ENCODE measurements at places on chromosomes 2 and 18. TPM values are rescaled to one million over a fixed set of nuclear protein-coding genes. Genes with fewer than 3 reads are reported as not detected.

- DNase-seq, result no peak
Observed at GRCh38 chr2:207333599-207334300, 168.0 kb upstream of the KLF7 start.

GRCh38 chr2:85649201-85650190, 18.5 kb downstream of the SFTPB start:
- DNase-seq, result no peak

GRCh38 chr18:58405107-58405898, 223.6 kb downstream of the ALPK2 start:
- DNase-seq, result no peak

- peak; percentile 45 for DNase-seq
Observed at GRCh38 chr2:188937228-188938220, 36.6 kb upstream of the COL3A1 start.

DNA sequence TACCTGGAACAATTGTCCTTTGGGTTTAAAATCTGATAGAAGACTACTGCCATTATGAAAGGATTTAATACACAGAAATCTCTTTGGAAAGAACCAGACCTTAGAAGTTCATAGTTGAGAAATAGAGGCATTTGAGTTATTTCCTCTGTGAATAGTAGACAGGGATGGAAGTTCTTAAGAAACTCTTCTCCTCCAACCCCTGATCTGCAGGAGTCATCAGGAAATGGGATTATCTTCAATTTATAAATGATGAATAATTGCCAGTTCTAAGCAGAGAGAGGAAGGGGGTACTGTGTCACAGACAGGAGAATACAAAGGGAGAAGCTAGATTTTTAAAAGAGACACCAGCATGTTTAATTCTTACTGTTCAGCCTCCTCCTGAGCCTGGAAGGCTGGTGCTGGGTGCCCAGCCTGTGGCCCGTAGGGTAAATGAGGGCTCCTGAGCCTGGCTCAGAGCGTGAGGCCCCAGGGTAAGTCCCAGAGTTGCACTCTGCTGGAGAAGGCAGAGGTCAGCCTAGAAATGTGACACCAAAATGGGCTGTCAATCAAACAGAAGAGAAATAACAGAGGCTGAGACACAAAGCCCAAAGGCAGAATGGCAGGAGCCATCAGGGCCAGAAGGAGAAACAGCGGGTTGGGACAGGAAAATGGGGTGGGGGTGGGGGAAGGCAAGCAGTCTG, 58.2 kb upstream of the PKDCC start:
- no peak for DNase-seq

- no peak for DNase-seq
Observed at GRCh38 chr2:185876234-185876633, 137.6 kb downstream of the FSIP2 start.

GRCh38 chr2:96985181-96985945, 1.0 kb downstream of the FAM178B start:
- no peak for DNase-seq

DNA sequence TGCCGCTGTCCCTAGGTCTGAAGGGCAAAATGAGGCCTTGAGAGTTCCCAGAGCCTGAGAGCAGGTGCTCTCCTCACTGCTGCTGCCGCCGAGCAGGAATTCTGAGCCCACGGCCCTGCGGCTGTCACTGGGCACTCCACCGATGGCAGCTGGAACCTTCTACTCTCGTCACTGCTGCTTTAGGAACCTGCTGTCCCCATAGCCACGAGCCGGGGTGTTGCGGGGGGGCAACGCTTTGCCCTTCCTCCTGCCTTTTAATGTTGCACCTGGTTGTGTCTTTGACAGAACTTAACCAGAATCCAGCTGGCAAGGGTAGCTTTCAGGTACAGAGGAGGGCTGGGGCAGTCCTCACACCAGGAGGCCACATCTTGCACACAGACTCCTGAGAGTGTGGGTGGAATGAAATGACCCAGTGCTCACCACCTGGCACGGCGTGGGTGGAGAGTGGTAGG, 32.3 kb downstream of the NCK2 start:
- DNase-seq, result no peak

DNA sequence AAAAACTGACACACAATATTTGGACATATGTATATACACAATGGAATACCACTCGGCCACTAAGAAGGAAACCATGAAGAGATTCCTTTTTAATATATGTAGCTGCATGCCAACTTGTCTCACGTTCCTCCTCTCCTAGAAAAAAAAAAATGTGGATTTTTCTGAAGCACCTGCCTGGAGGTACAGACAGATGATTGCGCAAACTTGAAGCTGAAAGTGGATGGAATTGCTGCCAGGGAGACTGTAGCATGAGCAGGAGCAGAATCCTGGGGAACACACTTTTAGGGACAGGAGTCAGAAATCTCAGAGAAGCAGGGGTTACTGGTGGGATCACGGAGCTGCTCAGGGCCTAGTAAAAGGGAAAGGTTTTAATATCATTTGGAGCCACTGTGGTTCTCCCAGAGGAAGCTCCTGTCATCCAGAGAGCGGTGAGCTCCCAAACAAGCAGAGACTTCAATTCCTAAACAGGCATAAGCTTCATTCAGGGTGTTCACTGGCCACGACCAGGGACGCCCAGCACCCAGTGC, 640 bp upstream of the SPR start:
- DNase-seq, result no peak

GRCh38 chr2:207223051-207223450, 57.3 kb upstream of the KLF7 start:
- DNase-seq, result no peak

DNA sequence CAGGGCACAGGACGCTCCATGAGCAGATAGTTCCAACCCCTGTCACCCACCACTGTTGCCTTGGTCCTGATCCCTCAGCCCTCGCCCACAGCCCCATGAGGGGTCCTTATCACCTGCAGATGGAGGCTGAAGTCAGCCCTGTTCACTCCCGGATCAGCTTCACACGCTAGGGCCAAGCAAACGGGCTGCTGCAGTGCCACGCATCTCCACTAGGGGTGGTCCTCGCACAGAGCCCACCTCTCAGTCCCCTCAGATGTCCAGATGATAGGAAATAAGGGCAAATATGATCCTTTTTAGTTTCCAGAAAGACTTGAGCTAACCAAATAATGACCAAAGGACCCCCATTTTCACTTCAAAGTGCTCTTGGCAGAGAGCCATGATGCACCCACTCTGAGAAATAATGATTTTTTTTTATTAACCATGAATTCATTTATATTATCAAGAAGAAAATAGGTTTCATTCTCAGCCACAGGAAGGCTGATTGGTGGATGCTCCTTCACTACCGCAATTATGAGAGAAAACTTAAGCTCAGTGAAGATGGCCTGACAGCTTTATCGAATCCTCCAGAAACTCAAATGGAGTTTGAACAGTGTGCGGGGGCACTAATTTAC, 71.9 kb upstream of the KLHL29 start:
- DNase-seq, result no peak

CXCR1 gene
- total RNA-seq, result not detected

IL36G gene
- total RNA-seq, result not detected

RESP18 gene
- not detected for total RNA-seq

ZNF804A gene
- total RNA-seq, result not detected

CYBRD1 gene
- 61.7 TPM for total RNA-seq

HDLBP gene
- total RNA-seq, result 765 TPM

SLC8A1 gene
- 12.5 TPM for total RNA-seq

PSMA8 gene
- not detected for total RNA-seq

SGPP2 gene
- total RNA-seq, result not detected

CWC22 gene
- 16.3 TPM for total RNA-seq

FAM124B gene
- total RNA-seq, result 82.4 TPM

KCNE4 gene
- total RNA-seq, result not detected

NRP2 gene
- total RNA-seq, result 82.0 TPM

REG1A gene
- not detected for total RNA-seq

Measured in pulmonary artery endothelial cell (primary cell).